G401 (cell line): ENCODE measurements at places on chromosomes 3 and 15.

DNA sequence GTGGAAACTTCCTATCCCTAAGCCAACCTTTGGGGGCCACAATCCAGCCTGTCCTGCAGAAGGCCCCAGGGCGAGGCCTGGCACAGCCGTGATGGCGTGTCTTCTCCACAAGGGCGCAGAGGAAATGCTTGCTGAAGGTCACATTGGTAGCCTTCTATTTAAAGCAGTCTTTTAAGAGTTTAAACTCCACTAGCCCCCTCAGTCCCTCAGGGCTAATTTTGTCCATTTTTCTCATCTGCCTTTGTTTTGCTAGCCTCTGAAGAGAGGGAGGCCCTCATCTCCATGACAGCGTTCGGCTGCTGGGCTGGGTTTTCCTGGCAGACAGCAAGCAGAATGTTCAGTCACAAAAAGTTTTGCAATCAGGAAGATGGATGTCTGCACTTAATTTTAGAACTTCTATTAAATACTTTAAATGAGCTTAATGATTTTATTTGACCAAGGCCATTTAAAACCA, 40.8 kb downstream of the RARB start:
- DNase-seq = no peak

DNA sequence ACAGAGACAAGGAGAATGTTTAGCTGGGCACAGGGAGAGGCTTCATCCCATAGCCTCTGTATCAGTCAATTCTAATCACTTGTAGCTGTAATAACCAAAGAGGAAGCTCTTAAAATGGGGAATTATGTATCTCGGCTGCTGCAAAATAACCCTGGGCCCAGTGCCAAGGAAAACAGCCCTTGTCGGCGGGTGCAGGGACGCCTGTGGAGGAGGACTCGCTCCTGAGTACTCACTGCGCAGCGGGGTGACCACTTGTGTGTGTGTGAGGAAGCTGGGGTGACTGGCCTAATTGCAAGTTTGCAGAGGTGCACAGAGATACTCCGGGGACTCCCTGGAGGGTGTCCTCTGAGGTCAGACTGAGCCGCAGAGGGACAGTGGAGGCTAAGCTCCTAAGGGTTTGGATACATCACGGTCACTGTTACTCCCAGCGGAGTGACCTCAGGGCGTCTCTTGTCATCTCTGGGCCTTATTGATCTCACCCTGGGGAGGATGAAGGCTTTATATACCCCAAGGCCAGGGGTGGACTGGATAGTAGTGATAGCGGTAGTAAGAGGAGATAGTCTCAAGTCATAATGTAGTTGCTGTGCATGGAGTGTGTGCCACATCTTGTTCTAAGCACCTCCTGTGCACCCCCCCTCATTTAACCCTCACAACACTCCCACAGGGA, 37.2 kb downstream of the SLC6A6 start:
- no peak for DNase-seq

GRCh38 chr3:130849091-130849552, 44.8 kb upstream of the ATP2C1 start:
- peak; percentile 99 for DNase-seq

GRCh38 chr3:15329046-15330005, 3.1 kb downstream of the SH3BP5 start:
- DNase-seq = peak; percentile 51

GRCh38 chr3:53137835-53138446, 7.7 kb upstream of the RFT1 start:
- DNase-seq = no peak
